CD4-positive, alpha-beta memory T cell (primary cell): ENCODE measurements at places on chromosomes 4 and X. TPM values are rescaled to one million over a fixed set of nuclear protein-coding genes. Genes with fewer than 3 reads are reported as not detected.
A peak's percentile ranks its signal among the peaks of the same experiment; 100 is the strongest.

GRCh38 chr4:119300101-119300978 lies 21.6 kb downstream of the FABP2 start:
- H3K4me1 ChIP-seq: peaks cover 27% of the 10 kb centered on the region
- peak overlapping the region; percentile 92 for H3K27ac ChIP-seq
- no peaks in the 10 kb centered on the region for H3K36me3 ChIP-seq

- DNase-seq: no peak
- H3K27ac ChIP-seq: no peak overlapping the region
- H3K27me3 ChIP-seq: no peaks in the 10 kb centered on the region
- H3K4me3 ChIP-seq: no peak overlapping the region
These were observed 95.9 kb downstream of the ATP8A1 start for GRCh38 chr4:42561031-42561430.

GRCh38 chr4:44756559-44756958 lies 30.2 kb upstream of the GNPDA2 start:
- no peak overlapping the region for H3K27ac ChIP-seq
- no peak for DNase-seq
- no peak overlapping the region for H3K4me3 ChIP-seq
- H3K27me3 ChIP-seq: peaks cover 4% of the 10 kb centered on the region
- H3K4me1 ChIP-seq: no peaks in the 10 kb centered on the region
- no peaks in the 10 kb centered on the region for H3K36me3 ChIP-seq

GRCh38 chrX:28843817-28844216 lies 256.6 kb downstream of the IL1RAPL1 start:
- no peaks in the 10 kb centered on the region for H3K27me3 ChIP-seq
- no peak for DNase-seq
- no peaks in the 10 kb centered on the region for H3K4me1 ChIP-seq
- H3K36me3 ChIP-seq: no peaks in the 10 kb centered on the region
- no peak overlapping the region for H3K4me3 ChIP-seq

DNA sequence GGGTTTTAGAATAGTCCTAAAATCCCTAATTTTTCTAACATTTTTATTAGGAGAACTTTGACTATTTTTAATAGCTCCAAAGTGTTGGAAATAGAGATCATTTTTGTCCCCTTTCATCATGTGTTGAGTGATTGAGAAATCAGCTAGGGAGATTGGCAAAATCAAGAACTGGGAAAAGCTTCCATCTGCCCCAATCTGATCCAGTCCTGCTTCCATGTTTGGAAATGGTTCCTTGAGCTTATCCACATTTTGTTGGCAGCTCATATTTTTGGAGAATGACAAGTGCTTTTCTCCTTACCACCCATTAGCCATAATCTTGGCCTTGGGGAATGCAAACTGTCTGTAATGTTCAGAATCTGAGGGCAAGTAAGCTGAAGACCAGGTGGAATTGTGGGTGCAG lies 73.9 kb downstream of the SYNPO2 start:
- no peaks in the 10 kb centered on the region for H3K27me3 ChIP-seq
- H3K4me1 ChIP-seq: no peaks in the 10 kb centered on the region
- no peak overlapping the region for H3K27ac ChIP-seq
- no peak for DNase-seq
- H3K36me3 ChIP-seq: no peaks in the 10 kb centered on the region
- H3K4me3 ChIP-seq: no peak overlapping the region

GRCh38 chrX:69116077-69116476 lies 49.2 kb downstream of the PJA1 start:
- H3K4me3 ChIP-seq: no peak overlapping the region
- DNase-seq: no peak
- no peak overlapping the region for H3K27ac ChIP-seq
- no peaks in the 10 kb centered on the region for H3K4me1 ChIP-seq
- no peaks in the 10 kb centered on the region for H3K36me3 ChIP-seq

GRCh38 chrX:37905436-37906147 lies 58.2 kb upstream of the DYNLT3 start:
- H3K4me1 ChIP-seq: no peaks in the 10 kb centered on the region
- no peaks in the 10 kb centered on the region for H3K27me3 ChIP-seq
- no peak for DNase-seq
- no peak overlapping the region for H3K4me3 ChIP-seq
- H3K36me3 ChIP-seq: no peaks in the 10 kb centered on the region

GRCh38 chr4:75823812-75824211 lies 78.4 kb downstream of the PPEF2 start:
- no peaks in the 10 kb centered on the region for H3K36me3 ChIP-seq
- DNase-seq: no peak
- no peaks in the 10 kb centered on the region for H3K4me1 ChIP-seq
- no peak overlapping the region for H3K4me3 ChIP-seq
- no peaks in the 10 kb centered on the region for H3K27me3 ChIP-seq

GRCh38 chr4:3531879-3532750 lies at the start of gene LRPAP1:
Gene LRPAP1, minus strand, starts transcription at chr4:3532422. Its CDS starts 10 bp downstream, at chr4:3532412.
- H3K27ac ChIP-seq: peak within 1 kb of the TSS; percentile 71
- H3K4me1 ChIP-seq: peaks cover 34% of the 10 kb centered on the region
- H3K36me3 ChIP-seq: peaks cover 14% of the 10 kb centered on the region
- no peaks in the 10 kb centered on the region for H3K27me3 ChIP-seq
- peak; percentile 79 for DNase-seq
- H3K4me3 ChIP-seq: peak within 1 kb of the TSS; percentile 91

- H3K27ac ChIP-seq: no peak overlapping the region
- H3K4me3 ChIP-seq: no peak overlapping the region
- no peaks in the 10 kb centered on the region for H3K27me3 ChIP-seq
- DNase-seq: peak; percentile 31
These were observed 72.9 kb upstream of the ENOX2 start for GRCh38 chrX:130975947-130976346.

DNA sequence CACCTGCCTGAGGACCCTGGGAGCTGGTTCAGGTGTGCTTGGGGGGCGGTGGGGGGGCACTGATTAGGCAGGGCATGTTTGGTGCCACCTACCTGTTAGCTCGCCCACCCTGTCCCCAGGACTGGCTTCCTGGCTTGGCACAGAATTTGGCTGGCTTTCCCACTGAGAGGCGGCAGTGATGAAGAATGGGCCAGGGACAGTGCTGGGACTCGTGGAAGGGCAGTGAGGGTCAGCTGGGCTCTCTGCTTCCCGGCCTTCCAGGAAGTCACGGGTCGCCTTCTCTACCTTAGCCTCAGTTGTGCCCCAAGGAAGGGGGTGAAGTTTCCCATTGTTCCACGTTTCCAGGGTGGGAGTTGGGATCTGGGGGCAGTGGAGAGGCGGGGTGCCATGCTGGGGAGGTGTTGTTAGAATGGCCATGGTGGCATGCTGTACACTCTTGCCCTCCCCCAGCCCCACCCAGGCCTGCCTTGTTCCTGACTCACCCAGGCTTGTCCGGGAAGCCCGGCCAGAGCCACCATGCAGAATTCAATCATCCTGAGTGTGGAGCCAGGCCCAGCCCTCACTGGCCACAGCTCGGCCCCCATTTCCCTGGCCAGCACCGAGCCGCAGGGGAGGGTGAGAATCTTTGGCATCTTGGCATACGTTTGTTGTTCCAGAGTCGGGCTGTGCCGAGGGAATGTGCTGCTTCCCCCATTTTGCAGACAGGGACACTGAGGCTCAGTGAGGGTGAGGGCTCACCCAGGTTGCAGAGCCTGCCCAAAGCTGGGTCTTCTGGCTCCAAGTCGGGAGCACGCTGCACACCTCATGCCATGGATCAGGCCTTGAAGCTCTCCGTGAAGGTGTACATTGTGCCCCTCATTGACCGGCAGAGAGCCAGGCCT lies 21.9 kb upstream of the GPR78 start:
- no peak overlapping the region for H3K4me3 ChIP-seq
- DNase-seq: no peak
- H3K27ac ChIP-seq: no peak overlapping the region
- H3K4me1 ChIP-seq: no peaks in the 10 kb centered on the region
- H3K27me3 ChIP-seq: no peaks in the 10 kb centered on the region
- no peaks in the 10 kb centered on the region for H3K36me3 ChIP-seq

DNA sequence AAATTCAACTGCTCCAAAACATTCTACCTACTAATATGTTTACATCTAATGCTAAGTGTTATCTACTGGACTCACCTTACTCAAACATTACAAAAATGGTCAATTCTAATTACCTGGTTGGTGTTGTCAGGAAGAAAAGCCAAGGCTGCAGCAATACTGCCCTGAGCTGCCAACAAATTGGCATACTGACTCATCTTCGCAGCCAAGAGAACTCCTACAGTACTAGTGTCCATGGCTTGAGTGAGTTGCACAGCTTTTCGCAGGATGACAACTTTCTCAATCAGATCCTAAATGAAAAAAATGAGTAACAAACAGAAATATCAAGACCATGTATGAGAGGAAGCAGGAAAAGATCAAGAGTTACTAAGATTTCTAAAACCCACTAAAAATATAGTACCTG lies 39.6 kb downstream of the SEC31A start:
- H3K27me3 ChIP-seq: no peaks in the 10 kb centered on the region
- H3K27ac ChIP-seq: no peak overlapping the region
- peaks cover 52% of the 10 kb centered on the region for H3K36me3 ChIP-seq
- no peaks in the 10 kb centered on the region for H3K4me1 ChIP-seq
- DNase-seq: no peak

GRCh38 chr4:182536221-182536811 lies 293.1 kb downstream of the TENM3 start:
- no peak overlapping the region for H3K4me3 ChIP-seq
- no peaks in the 10 kb centered on the region for H3K36me3 ChIP-seq
- no peak for DNase-seq
- no peaks in the 10 kb centered on the region for H3K27me3 ChIP-seq
- H3K4me1 ChIP-seq: no peaks in the 10 kb centered on the region

DNA sequence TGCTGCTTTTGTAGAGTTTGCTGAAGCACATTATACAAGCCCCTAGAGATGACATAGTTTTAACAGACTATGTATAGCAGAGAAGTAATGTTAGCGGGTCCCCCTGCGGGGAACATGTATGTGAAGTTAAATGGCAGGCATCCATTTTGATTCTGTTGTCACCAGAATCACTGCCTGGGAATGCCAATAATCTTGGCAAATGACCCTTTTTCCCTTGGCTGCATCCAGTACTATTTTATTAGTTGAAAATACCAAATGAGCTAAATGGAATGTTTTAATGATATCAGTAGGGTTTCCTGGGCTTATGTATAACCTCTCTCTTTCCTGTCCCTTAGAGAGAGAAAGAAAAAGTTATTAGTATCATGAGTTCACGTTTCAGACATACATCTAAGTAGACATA lies 93.6 kb downstream of the LIMCH1 start:
- H3K27me3 ChIP-seq: no peaks in the 10 kb centered on the region
- DNase-seq: no peak
- H3K27ac ChIP-seq: no peak overlapping the region
- H3K36me3 ChIP-seq: no peaks in the 10 kb centered on the region
- no peaks in the 10 kb centered on the region for H3K4me1 ChIP-seq

GRCh38 chr4:103095080-103095479 lies 4.6 kb downstream of the BDH2 start:
- no peaks in the 10 kb centered on the region for H3K27me3 ChIP-seq
- DNase-seq: no peak
- no peak overlapping the region for H3K4me3 ChIP-seq
- no peaks in the 10 kb centered on the region for H3K36me3 ChIP-seq
- no peak overlapping the region for H3K27ac ChIP-seq

DNA sequence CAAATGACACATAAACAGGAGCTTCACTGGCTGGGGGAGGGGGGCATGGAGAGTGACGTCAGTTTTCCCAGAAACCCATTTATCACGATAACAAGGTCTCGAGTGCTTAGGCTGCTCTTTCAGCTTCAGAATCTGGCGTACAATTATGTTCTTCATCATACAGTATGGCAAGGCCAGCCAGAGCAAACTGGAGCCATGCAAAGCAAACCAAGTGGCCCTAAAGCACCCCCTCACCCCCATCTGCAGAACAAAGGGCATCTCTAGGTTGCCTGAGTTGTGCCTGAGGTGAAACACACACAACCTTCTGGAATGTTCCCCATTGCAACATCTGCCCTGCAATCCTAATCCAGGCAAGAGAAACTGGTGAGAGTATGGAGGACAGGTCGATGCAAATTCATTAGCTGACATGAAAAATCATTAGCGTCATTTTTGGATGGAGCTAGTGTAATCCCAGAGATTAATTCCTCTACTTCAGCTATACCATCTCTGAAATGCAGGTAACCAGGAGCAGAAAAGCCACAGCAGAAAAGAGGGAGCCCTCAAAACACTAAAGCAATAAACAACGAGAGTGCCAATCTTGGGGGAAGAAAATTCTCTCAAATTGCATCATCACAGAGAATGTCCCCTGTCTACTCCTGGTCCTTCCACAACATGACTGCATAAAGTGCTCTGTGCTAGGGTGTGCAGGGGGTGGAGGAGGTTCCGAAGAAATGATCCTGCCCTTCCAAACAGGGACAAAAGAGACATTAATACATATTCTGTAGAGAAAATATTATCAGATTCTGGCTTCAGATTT lies 1.8 kb downstream of the SEPTIN6 start:
- H3K4me1 ChIP-seq: peaks cover 49% of the 10 kb centered on the region
- H3K27me3 ChIP-seq: no peaks in the 10 kb centered on the region
- peak overlapping the region; percentile 75 for H3K4me3 ChIP-seq
- DNase-seq: no peak
- H3K36me3 ChIP-seq: no peaks in the 10 kb centered on the region

GRCh38 chr4:74838746-74839370 lies 44.5 kb upstream of the BTC start:
- no peak for DNase-seq
- H3K36me3 ChIP-seq: no peaks in the 10 kb centered on the region
- no peak overlapping the region for H3K4me3 ChIP-seq
- H3K27ac ChIP-seq: no peak overlapping the region
- H3K4me1 ChIP-seq: no peaks in the 10 kb centered on the region

DNA sequence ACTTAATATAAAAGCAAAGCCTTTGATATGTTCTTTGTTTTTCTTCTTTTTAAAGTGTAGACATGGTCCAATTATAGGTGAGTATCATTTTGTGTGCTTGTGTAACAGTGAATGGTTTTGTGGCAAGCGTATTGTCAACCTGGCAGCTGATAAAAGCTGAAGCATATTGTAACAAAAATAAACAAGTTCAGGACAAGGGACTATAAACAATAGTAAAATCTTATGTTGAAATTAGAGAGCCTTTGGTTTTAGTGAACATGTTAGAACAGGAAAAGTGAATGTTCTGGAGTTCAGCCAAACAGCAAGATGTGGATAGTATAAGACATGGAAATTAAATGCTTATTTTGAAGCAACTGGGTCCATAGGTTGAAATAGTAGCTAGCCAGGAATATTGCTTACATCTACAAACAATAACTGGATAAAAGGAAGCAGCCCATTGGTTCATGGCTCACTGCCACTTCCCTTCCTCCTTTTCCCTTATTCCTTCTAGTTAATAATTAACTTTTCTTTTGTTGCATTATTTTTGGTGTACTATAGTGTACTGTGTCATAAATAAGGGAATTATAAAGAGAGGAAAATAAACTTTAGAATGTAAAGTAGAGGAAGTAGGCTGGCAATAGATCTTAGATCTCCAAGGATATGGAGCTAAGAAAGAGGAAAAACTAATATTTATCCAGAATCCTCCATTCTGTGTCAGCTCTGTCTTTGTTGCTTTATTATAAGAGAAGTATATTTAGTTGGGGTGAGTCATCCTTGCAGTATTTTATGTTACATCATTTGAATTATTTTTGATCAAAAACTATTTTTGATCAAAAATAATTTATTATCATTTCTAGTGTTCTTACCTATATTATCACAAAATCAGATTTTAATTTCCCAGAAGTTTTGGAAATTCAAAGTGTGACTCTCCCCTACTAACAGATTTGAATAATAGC lies 65.6 kb downstream of the MRPL1 start:
- no peaks in the 10 kb centered on the region for H3K27me3 ChIP-seq
- H3K4me3 ChIP-seq: no peak overlapping the region
- DNase-seq: no peak
- H3K36me3 ChIP-seq: no peaks in the 10 kb centered on the region

The GRPR gene
- not detected for polyA plus RNA-seq

The ARSJ gene
- 0.15 TPM for polyA plus RNA-seq

The EGF gene
- not detected for polyA plus RNA-seq

The ATRX gene
- polyA plus RNA-seq: 80.4 TPM

The MEPE gene
- polyA plus RNA-seq: not detected

The BMPR1B gene
- not detected for polyA plus RNA-seq

The VGLL1 gene
- polyA plus RNA-seq: not detected

The BEX3 gene
- 85.3 TPM for polyA plus RNA-seq

The GAB1 gene
- polyA plus RNA-seq: not detected
